ENCODE measurements at places on chromosomes 4 and X. TPM values are rescaled to one million over a fixed set of nuclear protein-coding genes. Genes with fewer than 3 reads are reported as not detected.

GRCh38 chr4:5957076-5957475 lies 61.2 kb downstream of the C4orf50 start:
- DNase-seq = no peak

DNA sequence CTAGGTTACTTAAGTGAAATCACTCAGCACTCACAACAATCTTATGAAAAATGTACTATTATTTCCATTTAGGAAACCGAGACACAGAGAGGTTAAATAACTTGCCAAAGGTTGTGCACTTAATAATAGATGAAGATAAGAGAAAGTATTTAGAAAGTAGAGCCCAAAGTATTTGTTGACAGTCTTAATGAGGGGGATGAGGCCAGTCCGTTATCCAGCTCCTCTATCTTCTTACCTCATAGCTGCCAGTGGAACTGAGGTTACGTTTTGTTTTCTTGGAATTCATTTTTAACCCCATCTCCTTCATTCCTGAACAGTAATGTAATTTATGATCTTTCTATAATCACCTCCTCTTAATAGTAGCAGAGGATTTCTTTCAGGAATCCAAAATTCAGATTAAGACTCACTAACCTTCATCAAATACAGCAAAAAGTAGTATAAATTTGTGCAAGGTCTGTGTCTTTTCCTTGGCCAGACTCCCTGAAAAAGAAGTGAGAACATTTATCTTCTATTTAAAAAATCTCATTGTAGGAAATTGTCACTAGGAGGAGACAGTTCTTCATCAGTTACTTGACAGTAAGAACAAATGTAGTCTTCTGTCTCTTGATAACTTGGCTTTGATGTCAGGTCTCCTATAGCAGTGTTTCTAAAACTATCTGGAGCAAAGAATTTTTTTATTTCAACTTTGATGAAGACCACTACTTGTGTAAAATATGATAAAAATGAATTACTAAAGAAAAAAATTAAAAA lies 35.5 kb downstream of the F8 start:
- no peak for DNase-seq

Gene MAGED4
- total RNA-seq = not detected

GRCh38 chr4:149999485-150000074 lies 78.7 kb upstream of the DCLK2 start:
- DNase-seq = no peak

- no peak for DNase-seq
Observed at GRCh38 chr4:165964591-165964990, 91.6 kb downstream of the TLL1 start.

Gene MAGEE2
- total RNA-seq = not detected

GRCh38 chrX:147675819-147676218 lies 235.9 kb upstream of the FMR1 start:
- no peak for DNase-seq

- DNase-seq = no peak
Observed at GRCh38 chr4:48640225-48640624, 139.9 kb downstream of the FRYL start.

Gene STBD1
- 59.7 TPM for total RNA-seq

Gene CCDC158
- 0.17 TPM for total RNA-seq

- DNase-seq = no peak
Observed at GRCh38 chr4:8671712-8672290, 79.2 kb downstream of the CPZ start.

DNA sequence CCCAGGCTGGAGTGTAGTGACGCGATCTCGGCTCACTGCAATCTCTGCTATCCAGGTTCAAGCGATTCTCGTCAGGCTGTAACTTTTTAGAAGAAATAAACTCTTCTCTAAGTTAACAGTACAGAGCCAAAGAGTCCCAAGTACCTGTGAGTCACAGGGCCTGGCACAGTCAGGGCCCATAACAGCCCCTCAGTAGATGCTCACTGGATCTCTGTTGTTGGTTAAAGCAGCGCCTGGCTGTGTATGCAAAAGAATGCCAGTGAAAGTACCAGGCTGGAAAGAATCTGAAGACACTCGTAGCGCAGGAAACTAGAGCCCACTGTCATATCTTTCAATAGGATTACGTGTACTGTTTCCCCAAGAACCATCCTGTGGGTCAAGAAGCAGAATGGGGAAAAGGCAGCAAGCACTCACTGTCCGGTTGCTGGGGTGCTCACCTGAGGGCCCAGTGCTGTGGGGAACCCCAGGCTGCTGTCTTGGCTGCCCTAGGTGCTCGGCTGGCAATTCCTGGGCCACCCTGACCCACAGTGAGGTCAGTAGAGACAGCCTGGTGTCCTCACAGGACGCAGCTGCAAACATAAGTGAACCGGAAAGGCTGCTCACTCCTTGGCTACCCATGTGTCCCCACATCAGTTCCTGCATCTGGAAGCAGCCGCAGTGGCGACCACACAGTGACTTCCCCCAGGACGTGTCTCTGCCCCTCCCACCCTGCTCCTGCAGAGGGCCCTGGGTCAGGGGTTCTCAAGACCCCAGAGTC lies 3.1 kb upstream of the SLBP start:
- DNase-seq = no peak

- no peak for DNase-seq
Observed at GRCh38 chr4:57048590-57049304, 61.4 kb downstream of the IGFBP7 start.

GRCh38 chrX:68461093-68461492 lies 27.8 kb upstream of the OPHN1 start:
- no peak for DNase-seq

DNA sequence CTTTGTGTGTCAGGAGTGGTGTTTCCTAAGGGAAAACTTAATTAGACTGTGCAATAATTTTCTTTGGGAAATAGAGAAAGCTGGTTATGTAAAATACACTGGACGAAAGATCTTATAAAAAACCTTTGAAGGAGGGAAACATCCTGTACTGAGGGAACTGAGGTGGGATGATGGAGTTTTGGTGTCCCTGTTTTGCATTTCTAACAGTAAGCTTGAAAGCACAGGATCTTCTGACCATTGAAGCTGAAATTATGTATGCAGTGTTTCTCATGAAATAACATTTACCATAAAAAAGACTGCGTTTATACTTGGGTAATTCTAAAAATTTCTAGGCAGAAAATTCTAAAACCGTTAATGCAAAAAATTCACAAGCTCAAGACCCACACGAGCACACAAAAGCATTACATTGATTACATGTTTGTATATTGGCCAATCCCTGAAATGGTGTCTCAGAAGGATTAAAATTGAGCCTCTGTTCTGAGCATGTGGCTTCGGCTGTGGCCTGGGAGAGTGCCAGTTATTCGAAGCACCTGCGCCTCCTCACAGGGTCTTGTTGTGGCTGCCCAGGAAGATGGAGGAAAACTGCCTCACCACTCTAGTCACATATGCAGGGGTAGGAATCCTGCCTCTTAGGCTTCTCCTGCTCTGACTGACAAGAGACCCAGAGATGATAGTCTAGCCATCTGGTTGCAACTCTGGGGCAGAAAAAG lies 49.5 kb downstream of the JADE3 start:
- DNase-seq = no peak

- DNase-seq = peak; percentile 72
Observed at GRCh38 chr4:8165374-8165896, 6.8 kb upstream of the ABLIM2 start.

DNA sequence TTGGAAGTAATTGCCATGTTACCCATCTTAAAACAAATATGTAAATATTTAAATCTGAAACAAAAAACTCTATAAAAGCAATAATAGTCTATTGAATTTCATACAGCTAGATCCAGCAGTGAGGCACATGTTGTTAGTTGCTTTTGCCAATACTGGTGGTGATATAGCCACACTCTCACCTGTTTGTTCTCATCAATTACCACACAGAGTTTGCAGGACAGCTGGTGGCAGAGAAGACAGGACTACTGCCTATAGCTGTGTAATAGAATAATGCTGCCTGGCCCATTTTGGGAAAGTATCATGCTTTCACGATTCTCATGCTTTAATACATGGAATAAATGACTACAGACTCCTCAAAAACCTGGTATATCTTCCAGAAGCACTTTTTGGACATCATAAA lies 3.7 kb upstream of the PRR32 start:
- no peak for DNase-seq

DNA sequence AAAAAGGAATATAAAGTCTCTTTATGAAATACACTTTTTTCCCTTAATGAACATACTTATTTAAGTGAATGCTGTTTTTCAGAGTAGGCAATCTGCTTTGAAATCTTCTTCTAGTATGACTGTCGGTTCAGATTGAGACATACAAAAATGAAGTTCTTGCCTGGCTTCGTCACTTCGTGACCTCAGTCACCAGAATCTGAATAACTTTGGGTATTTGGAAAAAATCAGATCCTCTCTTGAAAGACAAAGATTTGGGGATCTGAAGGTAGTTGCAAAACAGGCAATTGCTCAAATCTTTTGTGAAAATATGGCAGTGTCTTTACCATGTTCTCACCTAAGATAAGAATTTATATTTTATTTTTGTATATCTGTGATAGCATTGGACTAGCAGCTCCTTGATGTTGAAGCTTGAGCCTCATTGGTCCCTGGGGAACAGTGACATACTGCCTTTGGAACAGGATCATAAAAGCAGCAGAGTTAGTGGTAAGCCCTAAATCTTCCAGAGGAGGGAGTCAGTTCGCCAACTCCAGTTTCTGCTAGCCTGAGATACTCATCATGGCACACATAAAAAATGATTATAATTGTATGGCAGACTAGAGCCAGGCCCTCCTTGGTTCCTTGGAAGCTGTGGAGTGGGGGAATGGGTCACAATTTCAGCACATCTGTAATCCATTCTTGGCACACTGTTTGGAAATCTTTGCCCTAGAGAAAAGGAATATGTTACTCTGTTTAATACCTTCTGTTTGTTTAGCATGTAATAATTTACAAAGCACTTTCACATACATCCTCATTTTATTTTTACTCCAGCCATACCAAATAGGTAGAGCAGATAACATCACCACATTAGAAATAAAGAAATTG lies 5.0 kb downstream of the ARFIP1 start:
- DNase-seq = no peak

DNA sequence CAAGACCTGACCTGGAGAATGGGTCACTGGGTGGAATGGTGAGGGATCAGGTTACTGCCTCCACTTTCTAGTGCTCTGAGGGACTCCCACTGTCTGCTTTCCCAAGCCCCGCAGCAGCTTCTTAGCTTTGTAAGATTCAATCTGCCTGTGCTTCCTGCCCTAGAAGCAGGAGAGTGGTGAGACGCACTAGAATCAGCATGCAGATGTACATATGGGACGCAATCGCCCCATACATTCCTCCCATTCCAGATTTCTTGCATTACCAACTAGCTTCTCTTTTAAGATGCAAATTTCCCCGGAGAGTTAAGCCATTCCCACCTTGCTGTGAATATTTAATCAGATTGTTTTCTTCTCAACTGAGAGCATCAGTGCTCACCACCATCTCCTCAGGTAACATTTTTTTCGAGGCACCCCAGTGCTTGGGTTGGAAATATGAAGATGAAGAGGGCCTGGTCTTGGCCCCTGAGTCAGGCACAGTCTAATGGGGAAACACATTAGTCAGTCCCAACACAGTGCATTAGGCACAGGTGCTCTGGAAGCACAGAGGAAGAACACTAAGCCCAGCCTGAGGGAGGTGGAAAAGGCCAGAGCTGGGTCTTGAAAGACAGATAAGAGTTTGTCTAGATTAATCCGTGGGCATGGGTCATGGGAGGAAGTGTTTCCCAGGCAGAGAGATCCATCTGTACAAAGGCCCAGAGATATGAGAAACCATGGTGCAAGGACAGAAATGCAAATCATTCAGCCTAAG lies 66.7 kb upstream of the PRPS1 start:
- DNase-seq = no peak

Gene HPSE
- 0.34 TPM for total RNA-seq

- peak; percentile 79 for DNase-seq
Observed at GRCh38 chr4:186840222-186840701, 116.6 kb upstream of the FAT1 start.

GRCh38 chrX:129557844-129558480 lies 17.9 kb downstream of the OCRL start:
- DNase-seq = no peak

DNA sequence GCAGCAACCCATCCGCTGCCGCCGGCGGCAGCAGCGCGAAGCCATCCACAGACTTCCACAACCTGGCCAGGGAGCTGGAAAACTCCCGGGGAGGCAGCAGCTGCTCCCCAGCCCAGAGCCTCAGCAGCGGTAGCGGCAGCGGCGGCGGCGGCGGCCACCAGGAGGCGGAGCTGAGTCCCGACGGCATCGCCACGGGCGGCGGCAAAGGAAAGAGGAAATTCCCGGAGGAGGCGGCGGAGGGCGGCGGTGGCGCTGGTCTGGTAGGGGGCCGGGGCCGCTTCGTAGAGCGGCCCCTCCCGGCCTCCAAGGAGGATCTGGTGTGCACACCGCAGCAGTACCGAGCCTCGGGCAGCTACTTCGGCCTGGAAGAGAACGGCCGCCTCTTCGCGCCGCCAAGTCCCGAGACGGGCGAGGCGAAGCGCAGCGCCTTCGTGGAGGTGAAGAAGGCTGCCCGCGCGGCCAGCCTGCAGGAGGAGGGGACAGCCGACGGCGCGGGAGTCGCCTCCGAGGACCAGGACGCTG lies 4.9 kb downstream of the PRDM8 start:
- DNase-seq = peak; percentile 85

GRCh38 chrX:112851806-112852205 lies 11.2 kb upstream of the AMOT start:
- no peak for DNase-seq

GRCh38 chr4:4356106-4357041 lies 30.5 kb upstream of the NSG1 start:
- DNase-seq = no peak

DNA sequence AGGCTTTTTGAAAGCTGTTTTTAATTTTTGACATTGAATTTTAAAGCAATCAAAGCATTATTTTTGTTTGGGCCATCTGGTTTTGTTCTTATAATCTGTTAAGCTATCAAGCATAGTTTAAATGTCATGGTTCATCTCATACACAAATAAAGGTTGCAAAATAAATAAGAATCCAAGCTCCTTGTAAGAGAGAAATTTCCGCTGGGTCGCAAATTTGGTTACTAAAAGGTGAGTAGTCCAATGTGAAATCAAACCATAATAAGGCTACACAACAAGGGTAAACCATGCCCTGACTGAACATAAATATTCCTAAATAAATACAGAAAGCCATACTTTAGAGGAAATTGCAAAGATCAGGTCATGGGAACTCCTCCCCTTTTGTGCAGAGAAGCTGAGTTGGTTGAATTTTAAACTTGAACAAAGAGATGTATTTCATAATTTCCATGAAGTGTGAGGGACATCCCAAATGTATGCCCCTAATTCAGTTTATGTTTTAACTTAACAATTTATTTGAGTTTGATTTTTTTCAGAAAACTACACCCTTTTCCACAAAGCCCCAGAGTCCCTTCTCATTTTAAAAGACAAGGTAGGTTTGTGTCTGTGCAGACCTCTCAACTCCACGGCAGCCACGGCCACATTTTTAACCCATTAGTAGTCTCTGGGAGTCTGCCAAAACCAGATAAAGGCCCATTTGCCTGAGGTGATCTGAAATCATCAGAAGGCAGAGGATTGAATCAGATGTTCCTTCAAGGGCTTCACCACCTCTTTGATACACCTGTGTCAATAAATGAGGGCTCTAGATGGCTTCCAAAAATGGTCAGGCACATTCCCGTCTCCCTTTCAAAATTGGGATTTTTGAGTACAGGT lies 85.2 kb downstream of the PLAC1 start:
- no peak for DNase-seq
